ENCODE measurements at places on chromosomes 6 and 20. TPM values are rescaled to one million over a fixed set of nuclear protein-coding genes. Genes with fewer than 3 reads are reported as not detected.

The POLR3F gene
- total RNA-seq: 9.7 TPM

DNA sequence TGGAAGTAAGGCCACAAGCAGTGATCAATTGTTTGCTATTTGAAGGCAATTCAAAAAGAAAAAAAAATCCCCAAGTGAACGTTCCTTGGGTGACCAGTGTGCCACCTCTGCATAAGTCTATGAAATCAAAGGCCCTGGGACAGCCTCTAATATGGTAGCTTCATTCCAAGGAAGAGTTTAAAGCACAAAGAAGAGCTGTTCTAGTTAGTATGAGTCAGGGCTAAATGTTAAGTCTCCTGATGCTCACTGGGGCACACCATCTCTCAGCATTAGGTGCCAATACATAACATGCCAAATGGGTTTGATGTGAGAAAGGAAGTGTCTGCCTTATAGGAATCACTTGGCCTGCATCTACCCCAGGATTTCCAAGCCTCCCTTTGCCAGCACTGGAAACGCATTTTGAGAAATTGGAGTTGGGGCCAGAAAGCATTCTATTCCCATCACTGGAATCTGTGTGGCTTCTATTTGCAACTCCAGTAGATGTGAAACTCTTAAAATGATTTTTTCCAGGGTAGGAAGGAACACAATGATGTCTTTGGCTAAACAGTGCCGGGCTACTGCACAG, 13.0 kb downstream of the UNC5CL start:
- no peaks in the 10 kb centered on the region for H3K27me3 ChIP-seq
- no peak overlapping the region for H3K27ac ChIP-seq
- no peak for DNase-seq
- H3K4me3 ChIP-seq: no peak overlapping the region

- peak; percentile 27 for DNase-seq
- no peaks in the 10 kb centered on the region for H3K27me3 ChIP-seq
- H3K4me3 ChIP-seq: peak overlapping the region; percentile 93
- no peaks in the 10 kb centered on the region for H3K36me3 ChIP-seq
Observed at GRCh38 chr20:34302312-34302722, 838 bp downstream of the AHCY start.

DNA sequence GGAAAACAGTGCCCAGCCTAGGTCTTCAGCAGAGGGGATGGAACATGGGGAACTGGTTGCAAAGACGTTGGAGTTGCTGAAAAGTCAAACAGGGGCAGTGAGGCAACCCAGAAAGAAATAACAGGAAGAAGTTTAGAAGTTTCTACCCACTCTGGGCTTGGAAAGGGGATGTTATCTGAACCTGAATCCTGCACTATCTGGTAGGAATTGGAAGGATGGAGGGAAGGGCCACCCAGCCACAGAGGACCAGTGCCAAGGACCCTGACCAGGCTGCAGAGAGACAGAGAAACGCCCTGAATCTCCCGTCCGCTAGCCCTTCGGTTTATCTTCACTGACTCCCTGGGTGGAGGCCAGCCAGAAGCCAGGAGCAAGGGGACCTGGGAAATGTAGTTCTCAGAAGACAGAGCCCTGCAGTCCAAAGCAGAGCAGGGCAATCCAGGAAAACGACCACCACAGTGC, 217.3 kb upstream of the RREB1 start:
- no peak overlapping the region for H3K4me3 ChIP-seq
- H3K4me1 ChIP-seq: peaks cover 25% of the 10 kb centered on the region
- no peaks in the 10 kb centered on the region for H3K36me3 ChIP-seq
- no peaks in the 10 kb centered on the region for H3K27me3 ChIP-seq
- H3K27ac ChIP-seq: peak overlapping the region; percentile 30

DNA sequence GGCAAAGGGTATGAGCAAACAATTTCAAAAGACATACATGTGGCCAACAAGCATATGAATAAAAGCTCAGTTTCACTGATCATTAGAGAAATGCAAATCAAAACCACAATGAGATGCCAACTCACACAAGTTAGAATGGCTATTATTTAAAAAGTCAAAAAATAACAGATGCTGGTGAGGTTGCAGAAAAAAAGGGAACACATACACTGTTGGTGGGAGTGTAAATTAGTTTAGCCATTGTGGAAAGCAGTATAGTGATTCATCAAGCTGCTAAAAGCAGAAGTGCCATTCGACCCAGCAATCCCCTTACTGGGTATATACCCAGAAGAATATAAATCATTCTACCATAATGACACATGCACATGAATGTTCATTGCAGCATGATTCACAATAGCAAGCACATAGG, 6.7 kb upstream of the KHDC1L start:
- H3K36me3 ChIP-seq: no peaks in the 10 kb centered on the region
- H3K4me3 ChIP-seq: no peak overlapping the region
- H3K27me3 ChIP-seq: no peaks in the 10 kb centered on the region

DNA sequence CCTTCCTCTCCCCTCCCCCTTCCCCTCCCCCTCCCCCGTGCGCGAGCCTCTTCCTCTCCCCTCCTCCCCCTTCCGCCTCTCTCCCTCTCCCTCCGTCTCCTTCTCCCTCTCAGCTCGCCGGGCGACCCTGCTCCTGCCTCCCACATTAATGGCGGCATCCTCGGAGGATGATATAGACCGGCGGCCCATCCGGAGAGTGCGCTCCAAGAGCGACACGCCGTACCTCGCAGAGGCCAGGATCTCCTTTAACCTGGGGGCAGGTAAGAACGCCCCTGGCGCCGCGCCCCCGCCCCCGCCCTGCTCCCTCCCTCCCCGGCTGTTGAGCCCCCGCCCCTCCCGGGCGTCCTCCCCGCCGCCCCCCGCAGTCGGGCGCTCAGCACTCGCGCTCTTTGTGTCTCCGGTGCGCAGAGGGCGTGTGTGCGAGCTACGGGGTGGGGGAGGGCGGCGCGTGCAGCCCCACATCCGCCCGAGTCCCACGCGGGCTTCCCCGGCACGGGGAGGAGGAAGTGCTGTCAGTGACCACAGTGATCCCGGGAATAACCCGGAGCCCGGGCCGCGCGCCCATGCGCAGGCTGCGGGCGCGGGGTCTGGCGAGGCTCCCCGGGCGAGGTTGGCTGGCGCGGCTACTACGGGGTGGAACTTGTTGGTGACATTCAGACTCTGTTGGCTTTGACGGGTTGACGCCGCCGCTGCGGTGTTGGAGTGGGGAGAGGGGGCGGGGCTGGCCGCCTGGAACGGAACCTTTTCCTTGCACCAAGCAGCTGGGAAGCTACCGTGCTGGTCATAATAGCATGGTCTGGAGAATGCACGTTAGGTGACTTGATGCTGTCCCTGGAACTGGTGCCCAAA, 33.2 kb downstream of the PHACTR1 start:
- no peaks in the 10 kb centered on the region for H3K4me1 ChIP-seq
- peak overlapping the region; percentile 51 for H3K4me3 ChIP-seq
- no peaks in the 10 kb centered on the region for H3K36me3 ChIP-seq
- H3K27ac ChIP-seq: no peak overlapping the region

DNA sequence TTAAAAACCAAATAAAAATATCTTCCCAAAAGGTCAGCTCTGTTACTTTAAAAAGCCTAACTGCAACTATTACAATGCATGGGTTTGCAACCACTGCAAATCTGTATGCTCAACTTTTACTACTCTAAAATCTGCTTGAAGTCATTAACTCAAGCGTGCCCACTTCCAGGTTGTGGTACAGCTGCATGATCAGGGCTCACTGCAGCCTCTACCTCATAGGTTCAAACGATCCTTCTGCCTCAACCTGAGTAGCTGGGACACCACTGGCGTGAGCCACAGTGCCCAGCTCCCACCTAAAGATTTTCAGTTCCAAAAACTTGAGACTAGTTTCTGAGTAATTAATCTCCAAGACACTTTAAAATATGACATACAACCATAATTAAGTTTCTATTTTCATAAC, 8.2 kb downstream of the DIDO1 start:
- peaks cover 41% of the 10 kb centered on the region for H3K4me1 ChIP-seq
- H3K27ac ChIP-seq: no peak overlapping the region
- peaks cover 4% of the 10 kb centered on the region for H3K36me3 ChIP-seq

GRCh38 chr20:15802020-15802419, 771.2 kb downstream of the KIF16B start:
- H3K4me1 ChIP-seq: no peaks in the 10 kb centered on the region
- DNase-seq: no peak
- H3K4me3 ChIP-seq: no peak overlapping the region
- no peaks in the 10 kb centered on the region for H3K27me3 ChIP-seq
- H3K36me3 ChIP-seq: no peaks in the 10 kb centered on the region

GRCh38 chr6:159033160-159034049, 11.4 kb downstream of the TAGAP start:
- DNase-seq: no peak
- no peak overlapping the region for H3K4me3 ChIP-seq
- H3K4me1 ChIP-seq: no peaks in the 10 kb centered on the region
- H3K27me3 ChIP-seq: no peaks in the 10 kb centered on the region
- H3K36me3 ChIP-seq: no peaks in the 10 kb centered on the region
- no peak overlapping the region for H3K27ac ChIP-seq

DNA sequence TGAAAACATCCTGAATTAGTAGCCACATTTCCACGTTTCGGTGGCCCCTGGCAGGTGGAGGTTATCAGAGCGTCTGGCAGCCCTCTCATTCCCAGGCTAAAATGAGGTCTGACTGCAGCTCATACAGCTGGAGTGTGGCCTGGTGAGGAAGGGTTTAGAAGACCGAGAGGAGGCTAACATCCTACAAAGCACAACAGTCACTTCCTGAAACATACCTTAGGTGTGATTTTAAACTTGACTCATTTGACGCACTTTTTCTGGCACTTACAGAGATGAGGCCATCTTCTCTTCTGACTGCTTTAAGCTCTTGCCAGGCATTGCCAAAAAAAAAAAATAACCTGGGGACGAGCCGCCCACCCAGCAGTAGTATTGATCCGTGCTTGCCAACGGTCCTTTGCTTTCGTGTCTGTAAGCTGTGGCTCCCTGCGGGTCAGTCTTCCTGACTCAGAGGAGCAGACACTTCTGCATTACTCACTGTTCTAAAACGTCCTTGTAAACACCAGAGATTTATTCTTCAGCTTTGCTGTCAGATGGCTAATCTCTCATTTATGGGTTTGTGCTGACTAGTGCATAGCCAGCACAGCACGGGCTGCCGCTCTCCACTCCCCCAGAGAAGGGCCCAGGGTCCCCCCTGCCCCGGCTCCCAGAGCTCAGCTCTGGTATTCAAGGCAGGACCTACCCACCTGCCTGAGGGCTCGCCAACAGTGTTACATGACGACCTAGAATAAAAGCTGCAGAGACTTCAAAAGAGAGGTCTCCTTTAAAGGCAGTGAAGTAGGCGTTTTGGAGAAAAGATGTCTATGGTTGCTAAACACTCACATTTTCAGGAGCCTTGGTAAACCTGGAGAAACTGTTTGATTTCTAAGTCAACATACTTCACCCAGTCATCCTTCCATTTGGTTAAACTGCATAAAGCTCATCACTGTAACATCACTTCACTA, 78.5 kb upstream of the FRMD1 start:
- no peaks in the 10 kb centered on the region for H3K36me3 ChIP-seq
- no peaks in the 10 kb centered on the region for H3K4me1 ChIP-seq
- no peak overlapping the region for H3K27ac ChIP-seq
- peak; percentile 59 for DNase-seq

- H3K36me3 ChIP-seq: no peaks in the 10 kb centered on the region
- H3K4me1 ChIP-seq: no peaks in the 10 kb centered on the region
- no peaks in the 10 kb centered on the region for H3K27me3 ChIP-seq
- DNase-seq: no peak
- no peak overlapping the region for H3K27ac ChIP-seq
- H3K4me3 ChIP-seq: no peak overlapping the region
Observed at GRCh38 chr6:70380771-70381416, 32.4 kb upstream of the FAM135A start.

- peak overlapping the region; percentile 98 for H3K27ac ChIP-seq
- H3K4me1 ChIP-seq: no peaks in the 10 kb centered on the region
- no peaks in the 10 kb centered on the region for H3K27me3 ChIP-seq
- DNase-seq: no peak
- peaks cover 10% of the 10 kb centered on the region for H3K36me3 ChIP-seq
Observed at GRCh38 chr20:3820901-3821727, 767 bp downstream of the AP5S1 start.
